ENCODE measurements at places on chromosomes 3 and 15.

GRCh38 chr3:123930445-123930844 lies 30.6 kb downstream of the CCDC14 start:
- no peak for DNase-seq

DNA sequence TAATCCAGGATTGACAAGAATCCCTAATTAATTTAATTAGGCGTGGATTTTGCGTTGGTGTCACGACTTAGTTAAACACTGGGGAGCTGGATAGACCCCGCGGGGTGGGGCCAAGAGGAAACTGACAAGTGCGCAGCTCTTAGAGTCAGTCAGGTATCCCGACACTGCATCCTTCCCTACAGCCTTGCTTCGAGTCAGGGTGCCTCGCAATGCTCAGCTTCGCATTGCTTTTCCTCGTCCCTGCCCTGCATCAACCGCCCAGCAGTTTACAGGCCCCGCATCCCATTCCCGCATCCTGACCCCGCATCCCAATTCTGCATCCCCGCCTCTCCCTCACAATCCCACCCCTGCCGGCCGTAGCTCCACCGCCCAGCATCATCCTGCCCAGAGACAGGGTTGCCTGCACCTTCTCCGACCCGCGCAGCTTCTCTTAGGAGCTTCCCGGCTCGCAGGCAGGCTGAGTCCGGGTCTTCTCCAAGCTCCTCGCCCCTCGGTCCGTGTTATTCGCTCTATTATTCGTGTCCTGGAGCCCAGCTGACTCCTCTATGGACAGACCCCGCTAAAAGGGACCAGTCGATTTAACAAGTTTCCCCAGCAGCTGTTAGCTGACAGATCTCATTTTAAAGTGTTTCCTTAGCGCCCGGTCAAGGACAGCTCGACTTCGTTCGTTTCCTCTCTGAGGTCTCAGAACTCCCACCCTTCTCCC lies 699 bp upstream of the SHOX2 start:
- DNase-seq = no peak

DNA sequence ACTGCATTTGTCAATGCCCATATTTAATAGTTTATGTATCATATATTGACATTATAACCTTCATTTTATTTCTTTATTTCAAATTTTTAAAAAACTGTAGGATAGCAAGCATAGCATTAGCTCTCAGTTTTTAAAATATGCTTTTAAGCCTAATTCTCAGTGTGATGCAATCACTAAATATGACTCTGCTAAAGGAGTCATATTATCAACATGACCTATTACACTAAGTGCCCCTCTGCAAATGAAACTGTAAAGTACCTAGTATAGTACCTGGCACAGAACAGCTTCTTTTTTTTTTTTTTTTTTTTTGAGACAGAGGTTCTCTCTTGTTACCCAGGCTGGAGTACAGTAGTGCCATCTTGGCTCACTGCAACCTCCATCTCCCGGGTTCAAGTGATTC lies 179.4 kb upstream of the CGNL1 start:
- DNase-seq = peak; percentile 20

DNA sequence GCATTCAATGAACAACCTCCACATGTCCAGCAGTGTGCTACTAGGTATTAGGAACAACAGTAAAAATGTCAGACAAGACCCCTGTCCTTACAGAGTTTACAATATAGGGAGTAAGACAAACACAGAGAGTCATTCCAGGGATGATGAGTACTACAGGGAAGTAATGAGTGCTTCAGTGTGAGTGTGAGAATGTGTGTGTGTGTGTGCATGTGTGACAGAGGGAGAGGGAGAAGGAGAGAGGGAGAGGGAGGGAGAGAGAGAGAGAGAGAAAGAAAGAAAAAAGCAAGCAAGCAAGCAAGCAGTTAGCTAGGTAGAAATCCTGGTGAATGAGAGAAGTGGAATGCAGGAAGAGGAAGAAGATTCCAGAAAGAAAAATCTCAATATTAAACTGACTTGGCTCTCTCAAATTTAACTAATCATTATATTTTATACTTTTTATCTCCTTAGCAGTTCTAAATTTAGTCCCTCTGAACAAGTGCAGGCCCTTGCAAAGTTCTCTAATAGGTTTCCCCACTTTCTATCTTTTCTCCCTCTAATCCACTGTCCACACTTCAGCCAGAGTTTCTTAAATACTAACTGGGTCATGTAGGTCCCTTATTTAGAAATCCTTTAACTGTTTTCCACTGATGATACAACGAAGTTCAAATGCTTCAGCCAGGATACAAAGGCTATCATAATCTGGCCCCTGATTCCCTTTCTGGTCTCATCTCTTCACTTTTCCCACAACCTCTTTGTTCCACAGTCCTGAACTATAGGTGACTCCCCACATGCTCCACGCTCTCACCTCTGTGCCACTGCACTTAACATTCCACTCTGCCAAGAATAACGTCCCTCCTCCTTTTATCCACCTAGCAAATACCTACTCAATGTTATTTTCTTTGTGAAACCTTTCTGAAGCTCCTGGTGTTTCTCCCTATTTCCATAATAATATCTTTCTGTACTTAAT lies 10.3 kb downstream of the DCBLD2 start:
- no peak for DNase-seq
